ENCODE measurements at places on chromosomes 3 and 15. TPM values are rescaled to one million over a fixed set of nuclear protein-coding genes. Genes with fewer than 3 reads are reported as not detected.

- DNase-seq: no peak
Observed at GRCh38 chr15:68310804-68311463, 33.4 kb downstream of the FEM1B start.

The SIDT1 gene
- polyA plus RNA-seq: 3.8 TPM

The HCLS1 gene
- polyA plus RNA-seq: 5.9 TPM

- no peak for DNase-seq
Observed at GRCh38 chr3:29324180-29324651, 43.3 kb downstream of the RBMS3 start.

GRCh38 chr3:192816351-192816750 lies 89.0 kb upstream of the FGF12 start:
- peak; percentile 69 for DNase-seq

DNA sequence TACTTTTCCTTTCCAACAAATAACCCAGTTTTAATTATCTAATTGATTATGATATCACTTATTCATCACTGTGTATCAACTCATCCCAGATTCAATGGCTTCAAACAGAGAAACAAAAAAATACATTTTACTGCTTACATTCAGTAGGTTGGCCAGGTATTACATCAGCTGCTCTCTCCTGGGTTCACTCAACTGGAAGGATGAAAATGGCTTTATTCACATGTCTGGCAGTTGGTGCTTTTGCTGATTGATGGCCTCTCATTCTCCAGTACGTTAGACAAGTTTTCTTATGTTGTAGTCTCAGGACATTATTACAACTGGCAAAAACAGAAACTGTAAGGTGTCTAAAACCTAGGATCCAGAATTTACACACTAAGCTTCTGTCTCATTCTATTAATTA lies 811.0 kb upstream of the ALCAM start:
- no peak for DNase-seq

GRCh38 chr3:134252766-134253165 lies 2.1 kb upstream of the RYK start:
- DNase-seq: no peak

DNA sequence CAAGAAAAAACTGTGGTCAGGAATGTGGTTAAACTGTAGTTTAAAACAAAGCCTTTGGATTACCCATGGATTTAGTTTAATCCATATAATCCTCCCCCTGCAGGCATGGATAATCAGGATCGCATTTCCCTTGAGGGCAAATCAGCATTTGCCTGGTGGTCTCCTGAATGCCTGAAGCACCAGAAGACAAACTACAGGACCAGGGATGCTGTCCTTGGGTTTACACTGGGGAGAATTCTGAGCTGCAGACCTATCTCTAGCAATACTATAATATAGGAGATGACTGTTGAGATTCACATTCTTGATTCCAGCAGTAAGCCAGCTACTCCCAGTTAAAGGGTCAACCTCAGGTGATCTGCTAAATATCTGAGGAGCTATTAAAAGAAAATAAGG lies 10.6 kb downstream of the PIK3CB start:
- DNase-seq: no peak

DNA sequence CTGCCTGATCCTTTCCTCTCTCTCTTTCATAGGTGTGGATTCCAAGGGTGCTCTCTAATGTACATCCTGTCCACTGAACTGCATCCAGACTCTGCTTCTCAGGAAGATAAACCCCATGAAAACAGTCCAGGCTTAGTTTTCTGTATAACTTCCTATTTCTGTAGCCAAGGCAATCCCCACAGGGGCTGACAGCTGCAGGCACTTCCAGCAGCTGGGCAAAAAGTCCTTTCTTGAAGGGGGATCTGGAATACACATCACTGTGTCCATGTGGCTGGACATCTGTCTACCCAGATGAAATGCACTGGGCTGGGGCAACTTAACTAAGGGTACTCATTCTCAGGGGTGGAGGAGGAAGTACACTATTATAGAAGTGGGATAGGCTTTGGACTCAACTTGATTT lies 72.2 kb downstream of the NR1D2 start:
- DNase-seq: no peak

- no peak for DNase-seq
Observed at GRCh38 chr15:60744826-60745460, 266.0 kb upstream of the ICE2 start.

The PRR20G gene
- not detected for polyA plus RNA-seq

DNA sequence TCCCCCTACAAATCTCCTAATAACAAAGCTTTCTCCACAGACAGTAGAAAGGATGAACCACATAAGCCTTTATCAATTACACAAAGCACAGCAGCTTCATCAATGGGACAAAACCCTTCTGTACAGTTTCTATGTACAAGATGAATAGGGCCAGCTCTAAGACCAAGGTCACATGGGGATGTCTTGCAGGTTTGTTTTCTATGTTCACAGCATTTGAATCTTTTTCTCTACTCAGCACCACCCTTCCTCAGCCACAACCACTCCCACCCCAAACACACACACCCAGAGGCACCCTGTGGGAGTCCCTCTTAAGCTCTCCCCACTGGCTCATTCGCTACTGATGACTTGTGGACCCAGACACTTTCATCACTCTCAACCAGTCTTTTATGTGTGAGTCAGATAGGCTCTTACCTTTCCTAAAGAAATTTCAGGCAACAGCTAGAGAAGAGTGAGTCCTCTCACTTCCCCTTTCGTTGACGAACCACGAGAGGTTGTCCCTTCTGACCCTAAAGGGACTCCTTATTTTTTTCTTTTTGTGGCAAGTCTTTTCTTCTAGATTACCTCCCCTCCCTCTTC lies 57.9 kb downstream of the ARHGAP31 start:
- DNase-seq: no peak

The CLDN16 gene
- 35.6 TPM for polyA plus RNA-seq

- DNase-seq: no peak
Observed at GRCh38 chr3:57127891-57128518, 37.1 kb downstream of the IL17RD start.

DNA sequence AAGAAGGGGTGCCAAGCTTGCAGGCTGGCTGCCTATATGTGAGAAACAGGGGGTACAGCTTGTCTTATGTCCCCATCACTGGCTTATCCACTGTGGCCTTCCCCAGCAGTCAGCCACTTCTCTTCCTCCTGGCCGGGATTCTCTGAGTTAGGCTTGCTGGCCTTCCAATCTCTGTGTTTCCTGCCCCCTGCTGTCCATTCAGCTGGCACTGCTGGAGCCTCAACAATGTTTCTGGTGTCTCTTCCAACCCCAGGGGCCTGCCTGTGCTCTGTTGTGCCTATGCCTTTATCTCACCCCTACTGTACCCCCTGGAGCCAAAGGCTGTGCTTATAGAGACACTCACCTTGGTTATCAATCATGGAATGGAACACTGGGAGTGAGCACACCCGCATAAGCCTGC lies 36.5 kb downstream of the ANAPC13 start:
- DNase-seq: no peak

- DNase-seq: no peak
Observed at GRCh38 chr15:53520996-53521395, 238.5 kb downstream of the WDR72 start.

The CCR3 gene
- not detected for polyA plus RNA-seq

The BDH1 gene
- 52.2 TPM for polyA plus RNA-seq

GRCh38 chr15:81346611-81347010 lies 22.7 kb upstream of the STARD5 start:
- no peak for DNase-seq

The MBD4 gene
- polyA plus RNA-seq: 54.5 TPM

DNA sequence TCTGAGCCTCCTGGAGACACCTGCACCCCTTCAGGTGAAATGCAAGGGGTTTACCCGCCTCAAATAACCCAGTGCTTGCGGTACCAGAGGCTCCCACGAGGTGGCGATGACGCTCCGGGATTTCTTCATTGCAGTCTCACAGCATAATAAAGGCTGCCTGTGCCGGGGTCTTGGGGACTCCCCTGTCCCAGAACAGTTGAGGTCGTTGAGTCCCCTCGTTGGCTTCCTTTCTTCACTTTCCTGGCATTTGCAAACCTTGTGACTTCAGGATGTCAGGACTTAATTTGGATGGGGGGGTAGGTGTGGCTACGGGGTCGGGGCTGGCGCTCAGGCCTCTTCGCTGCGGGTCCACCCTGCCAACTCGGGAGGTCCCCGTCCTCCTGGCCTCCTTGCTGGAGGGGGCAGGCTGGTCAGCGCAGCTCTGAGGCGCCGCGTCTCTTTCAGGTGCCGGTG lies 1.3 kb downstream of the GNAT1 start:
- peak; percentile 74 for DNase-seq

DNA sequence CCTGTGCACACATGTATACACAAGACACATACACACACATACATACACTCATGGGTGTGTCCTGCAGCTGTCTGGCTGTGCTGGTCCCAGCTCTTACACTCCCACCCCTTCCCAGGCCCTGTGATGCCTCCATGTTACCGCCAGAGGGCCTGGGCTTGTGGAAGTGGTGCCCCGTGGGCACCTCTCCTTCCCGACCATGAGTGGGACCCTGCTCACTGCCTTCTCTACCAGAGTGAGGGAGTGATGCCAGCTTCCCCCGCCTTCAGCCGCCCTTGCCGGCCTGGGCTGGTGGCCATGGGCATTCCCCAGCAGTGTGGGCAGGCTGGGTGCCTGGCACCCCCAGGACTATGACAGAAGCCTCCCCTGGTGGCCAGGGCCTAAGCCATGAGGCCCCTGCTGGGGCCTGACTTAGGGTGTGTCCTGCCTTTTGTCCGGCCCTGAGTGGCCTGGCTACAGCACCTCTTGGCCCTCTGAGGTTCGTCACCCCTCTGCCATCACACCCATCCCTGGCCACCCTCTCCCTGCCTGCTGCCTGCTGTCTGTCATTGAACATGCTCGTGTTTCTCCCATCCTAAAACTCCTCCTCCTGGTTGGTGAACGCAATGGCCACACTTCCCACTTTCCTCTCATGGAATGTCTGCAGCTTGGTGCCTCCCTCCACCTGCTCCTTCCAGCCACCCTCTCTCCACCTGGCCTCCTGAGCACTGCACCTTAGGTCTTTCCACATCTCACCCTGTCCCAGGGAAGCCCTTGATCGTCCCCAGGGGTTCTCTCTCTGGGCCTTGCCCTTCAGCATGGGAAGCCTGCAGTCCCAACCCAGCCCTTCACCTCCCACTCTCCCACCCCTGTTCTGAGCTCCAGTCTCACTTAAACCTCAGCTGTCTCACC lies 14.6 kb downstream of the HDAC11 start:
- DNase-seq: no peak
